Gastrocnemius medialis (tissue), 4 donors: ENCODE measurements at places on chromosomes 1 and 21. TPM values are rescaled to one million over a fixed set of nuclear protein-coding genes. Genes with fewer than 3 reads are reported as not detected.

LRIF1 gene
- 11.7 TPM for total RNA-seq

EDARADD gene
- total RNA-seq: not detected

PYHIN1 gene
- 0.16 TPM for total RNA-seq

ANGPTL1 gene
- 75.2 TPM for total RNA-seq

PROK1 gene
- 1.4 TPM for total RNA-seq

BSND gene
- total RNA-seq: not detected

LAD1 gene
- total RNA-seq: 0.25 TPM

OPRD1 gene
- 0.24 TPM for total RNA-seq

C1orf105 gene
- 0.61 TPM for total RNA-seq

SERTAD4 gene
- total RNA-seq: 0.41 TPM

GRCh38 chr1:16254263-16254928 lies 17.4 kb upstream of the CPLANE2 start:
- peaks cover 20% of the 10 kb centered on the region for H3K4me1 ChIP-seq
- no peaks in the 10 kb centered on the region for H3K36me3 ChIP-seq
- peak overlapping the region; percentile 62 for H3K27ac ChIP-seq
- no peak overlapping the region for H3K4me3 ChIP-seq
- DNase-seq: no peak
- H3K27me3 ChIP-seq: no peaks in the 10 kb centered on the region

DNA sequence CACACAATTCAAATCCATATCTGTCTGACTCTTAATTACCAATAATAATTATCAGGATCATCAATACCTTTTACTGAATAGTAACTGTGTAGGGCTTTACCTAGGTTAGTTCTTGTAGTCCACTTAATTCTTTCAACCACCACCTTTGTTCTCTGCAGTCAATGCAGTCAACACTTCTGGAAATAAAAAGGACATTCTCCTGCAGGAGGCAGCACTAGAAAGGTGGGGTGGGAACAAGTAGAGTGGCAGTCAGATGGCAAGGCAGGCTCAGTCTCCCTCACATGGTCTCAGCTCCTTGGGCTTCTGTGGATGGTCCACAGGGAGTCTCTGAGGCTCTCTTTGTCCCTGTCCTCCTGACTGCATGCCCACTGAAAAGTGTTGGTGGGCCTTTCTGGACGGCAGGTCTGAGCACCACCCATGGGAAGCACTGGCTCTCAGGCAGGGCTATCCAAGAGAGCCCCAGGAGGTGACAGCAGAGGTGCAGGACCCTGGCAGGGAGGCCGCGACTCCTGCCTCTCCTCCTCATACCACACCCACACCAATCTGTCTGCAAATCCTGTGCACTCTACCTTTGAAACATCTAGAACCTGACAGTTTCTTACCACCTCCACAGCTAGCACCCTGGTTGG lies 237.3 kb downstream of the FOXD2 start:
- H3K27me3 ChIP-seq: no peaks in the 10 kb centered on the region
- no peak overlapping the region for H3K27ac ChIP-seq
- DNase-seq: no peak
- no peak overlapping the region for H3K4me3 ChIP-seq

GRCh38 chr1:228181645-228182034 lies 16.0 kb downstream of the IBA57 start:
- peaks cover 13% of the 10 kb centered on the region for H3K4me1 ChIP-seq
- H3K36me3 ChIP-seq: no peaks in the 10 kb centered on the region
- H3K4me3 ChIP-seq: no peak overlapping the region
- peak; percentile 55 for DNase-seq
- H3K27me3 ChIP-seq: no peaks in the 10 kb centered on the region

GRCh38 chr1:219041818-219042217 lies 131.9 kb upstream of the LYPLAL1 start:
- no peak for DNase-seq
- no peaks in the 10 kb centered on the region for H3K27me3 ChIP-seq
- H3K27ac ChIP-seq: no peak overlapping the region

DNA sequence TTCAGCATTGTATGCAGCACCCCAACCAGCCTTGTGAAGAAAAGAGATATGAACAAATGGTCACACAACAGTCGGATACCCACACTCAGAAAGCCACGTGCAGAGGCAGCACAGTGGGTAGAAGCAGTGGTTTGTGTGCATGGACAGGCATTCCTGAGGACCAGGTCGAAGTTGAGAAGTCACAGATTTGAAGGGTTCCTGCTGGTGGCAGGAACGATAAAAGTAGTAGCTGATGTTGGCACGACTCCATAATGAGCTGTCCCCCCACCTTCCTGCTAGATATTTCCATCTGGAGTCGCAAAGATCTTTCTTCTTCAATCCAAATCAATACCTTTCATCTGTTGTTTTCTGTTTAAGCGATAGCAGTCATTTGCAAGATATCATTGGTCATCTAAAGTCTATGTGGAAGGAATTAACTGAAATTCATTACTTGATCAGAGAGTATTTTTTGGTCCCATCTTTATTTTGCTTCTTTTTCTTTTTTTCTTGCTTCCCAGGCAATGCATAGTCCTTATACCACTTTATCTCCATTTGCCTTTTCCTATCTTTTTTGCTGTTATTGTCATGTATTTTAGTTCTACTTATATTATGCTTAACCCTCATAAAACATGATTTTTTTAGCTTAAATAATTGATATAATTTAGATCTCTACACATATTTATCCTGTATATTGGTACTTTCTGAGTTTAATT lies 176.4 kb downstream of the DHRS3 start:
- no peak overlapping the region for H3K27ac ChIP-seq
- H3K4me1 ChIP-seq: peaks cover 37% of the 10 kb centered on the region
- H3K27me3 ChIP-seq: no peaks in the 10 kb centered on the region
- DNase-seq: no peak
- H3K36me3 ChIP-seq: no peaks in the 10 kb centered on the region

DNA sequence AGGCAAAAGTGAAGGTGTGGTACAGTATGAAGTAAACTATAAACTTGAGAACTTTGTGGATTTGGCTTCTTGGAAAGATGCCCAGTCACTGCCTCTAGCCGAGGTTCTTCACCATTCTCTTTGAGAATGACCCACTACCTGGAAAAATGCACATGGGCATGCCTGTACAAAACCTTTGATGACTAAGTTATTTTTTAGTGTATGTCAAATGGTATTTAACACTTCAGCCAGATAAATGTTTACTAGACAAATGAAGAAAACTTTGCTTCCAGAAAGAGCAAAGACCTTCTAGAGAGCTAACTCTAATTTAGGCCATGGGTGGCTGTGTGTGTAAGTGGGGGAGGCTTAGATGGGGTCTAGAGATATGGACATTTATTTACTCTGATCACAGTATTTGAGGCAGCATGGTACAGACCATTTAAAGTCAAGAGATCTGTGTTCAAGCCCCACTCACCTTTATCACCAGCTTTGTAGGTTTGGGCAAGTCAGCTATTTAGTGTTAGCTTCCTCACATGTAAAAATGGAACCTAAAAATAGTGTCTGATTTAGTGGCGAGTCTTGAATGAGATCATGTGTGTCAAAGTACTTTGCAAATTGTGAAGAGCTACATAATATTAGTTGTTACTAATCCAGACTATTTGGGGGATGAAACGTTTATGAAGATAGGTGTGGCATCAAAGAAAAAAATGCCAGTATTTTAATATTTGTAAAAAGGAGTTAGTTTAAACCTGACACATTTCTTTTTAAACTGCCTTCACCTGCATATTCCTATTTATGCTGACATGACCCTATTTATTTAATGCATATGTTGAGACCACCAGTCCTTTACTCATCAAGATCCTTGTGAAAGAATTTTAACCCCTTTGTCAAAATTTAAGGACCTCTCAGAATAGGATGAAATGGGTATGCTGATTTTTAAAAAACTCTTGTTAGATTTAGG lies 20.2 kb downstream of the NFYC start:
- no peak for DNase-seq
- peaks cover 86% of the 10 kb centered on the region for H3K4me1 ChIP-seq

DNA sequence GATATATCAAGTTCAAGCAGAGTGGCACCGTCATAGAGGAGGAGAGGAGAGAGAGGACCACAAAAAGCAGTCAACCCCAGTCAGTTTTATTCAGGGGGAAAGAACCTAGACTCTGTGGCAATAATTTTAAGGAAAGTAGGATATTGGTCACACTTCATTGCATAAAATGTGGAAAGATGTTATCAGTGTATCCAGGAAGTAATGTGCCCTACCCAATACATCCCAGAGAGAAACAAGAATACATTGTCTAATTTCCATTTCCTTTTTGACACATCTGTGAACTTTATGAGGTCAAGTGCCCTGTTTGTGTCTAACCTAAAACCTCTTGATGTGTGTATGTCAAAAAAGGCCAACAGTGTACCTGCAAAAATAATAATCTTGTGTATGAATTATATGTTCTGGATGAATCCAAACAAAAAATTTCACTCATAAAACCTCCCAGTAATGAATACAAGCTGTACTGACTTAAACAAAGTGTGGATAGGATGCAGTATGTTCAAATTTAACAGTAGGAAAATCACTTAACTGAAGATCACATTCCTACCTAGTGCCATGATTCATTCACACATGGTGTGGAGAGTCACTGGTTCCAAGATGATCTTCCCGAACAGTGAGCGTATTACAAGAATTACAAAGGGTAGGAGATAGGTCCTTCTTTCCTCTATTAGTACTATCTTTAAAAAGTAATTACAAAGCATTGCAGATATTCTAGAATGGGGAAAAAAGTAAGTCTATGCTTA lies 712.1 kb upstream of the CXADR start:
- no peak overlapping the region for H3K4me3 ChIP-seq
- H3K27me3 ChIP-seq: no peaks in the 10 kb centered on the region
- no peaks in the 10 kb centered on the region for H3K36me3 ChIP-seq
- DNase-seq: no peak
- no peaks in the 10 kb centered on the region for H3K4me1 ChIP-seq

- no peaks in the 10 kb centered on the region for H3K4me1 ChIP-seq
- H3K4me3 ChIP-seq: no peak overlapping the region
- no peaks in the 10 kb centered on the region for H3K36me3 ChIP-seq
- no peak for DNase-seq
These were observed 54.3 kb downstream of the WNT9A start for GRCh38 chr1:227893300-227893948.

DNA sequence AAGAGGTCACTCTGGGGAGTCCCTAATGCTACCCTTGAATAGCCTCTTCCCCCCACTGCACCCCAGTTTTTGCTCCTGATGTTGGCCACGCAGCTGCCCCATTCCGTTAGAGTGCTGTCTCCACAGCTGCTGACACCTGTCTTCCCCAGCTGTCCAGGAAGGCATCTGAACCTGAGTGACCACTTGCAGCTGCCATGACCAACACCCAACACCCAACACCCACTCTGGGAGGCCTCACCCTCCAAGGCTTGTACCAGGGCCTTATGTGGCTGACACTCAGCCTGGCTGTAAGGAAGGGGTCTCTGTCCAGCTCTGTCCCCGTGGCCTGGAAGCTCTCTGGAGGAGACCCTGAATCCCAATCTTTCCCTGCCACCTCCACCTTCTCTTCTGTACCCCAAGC lies 26.7 kb upstream of the LDLRAP1 start:
- H3K27me3 ChIP-seq: no peaks in the 10 kb centered on the region
- no peaks in the 10 kb centered on the region for H3K4me1 ChIP-seq
- DNase-seq: no peak
- no peak overlapping the region for H3K4me3 ChIP-seq
- no peaks in the 10 kb centered on the region for H3K36me3 ChIP-seq

- H3K27ac ChIP-seq: peak overlapping the region; percentile 25
- DNase-seq: no peak
- peaks cover 89% of the 10 kb centered on the region for H3K4me1 ChIP-seq
- H3K4me3 ChIP-seq: no peak overlapping the region
- no peaks in the 10 kb centered on the region for H3K36me3 ChIP-seq
- H3K27me3 ChIP-seq: no peaks in the 10 kb centered on the region
These were observed 6.4 kb downstream of the PPP2R5A start for GRCh38 chr1:212291505-212292134.

DNA sequence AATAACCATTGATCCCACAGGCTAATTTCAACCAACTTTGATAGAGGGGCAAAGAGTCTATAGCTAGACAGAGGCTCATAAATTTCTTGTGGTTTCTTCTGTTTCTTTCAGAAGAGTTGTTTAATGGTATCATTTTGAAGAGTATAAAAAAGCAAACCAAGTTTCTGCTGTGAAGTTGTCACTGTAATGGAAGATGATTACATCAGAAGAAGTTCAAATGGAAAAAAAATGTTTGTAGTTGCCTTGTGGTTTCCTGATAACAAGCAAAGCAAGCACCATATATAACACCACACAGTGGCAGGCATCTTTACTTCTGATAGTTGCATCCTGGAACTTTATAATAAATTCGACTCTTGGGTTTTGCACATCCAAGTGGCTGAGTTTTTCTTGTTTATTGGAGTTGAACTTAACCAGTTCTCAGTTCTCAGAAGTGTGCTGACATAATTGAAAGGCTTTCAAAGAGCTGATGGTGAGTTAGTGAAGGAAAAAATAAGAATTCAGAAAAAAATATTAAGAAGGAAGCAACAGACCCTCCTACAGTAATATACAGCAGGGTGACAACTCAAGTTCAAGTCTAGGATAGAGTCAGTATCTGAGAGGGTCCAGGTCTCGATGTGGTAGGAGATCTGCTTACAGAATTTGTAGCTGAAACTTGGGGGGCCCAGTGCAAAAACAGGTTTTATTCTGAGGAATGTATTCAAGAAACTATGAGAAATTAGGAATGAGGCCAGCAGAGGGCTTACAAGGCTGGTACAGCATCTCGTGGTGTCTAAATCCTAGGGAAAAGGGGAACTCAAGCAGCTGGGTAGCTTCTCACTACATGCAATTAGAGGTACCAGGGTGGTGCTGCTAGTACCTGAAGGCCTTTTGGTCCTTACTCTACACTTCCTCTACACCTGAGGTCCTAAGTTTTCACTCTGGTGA lies 123.5 kb downstream of the CRB1 start:
- no peak overlapping the region for H3K4me3 ChIP-seq
- H3K27me3 ChIP-seq: no peaks in the 10 kb centered on the region
- no peak for DNase-seq
- H3K36me3 ChIP-seq: no peaks in the 10 kb centered on the region

GRCh38 chr1:183030053-183030452 lies 6.8 kb downstream of the LAMC1 start:
- H3K4me1 ChIP-seq: peaks cover 73% of the 10 kb centered on the region
- DNase-seq: no peak
- H3K4me3 ChIP-seq: no peak overlapping the region
- H3K36me3 ChIP-seq: no peaks in the 10 kb centered on the region
- H3K27ac ChIP-seq: no peak overlapping the region

DNA sequence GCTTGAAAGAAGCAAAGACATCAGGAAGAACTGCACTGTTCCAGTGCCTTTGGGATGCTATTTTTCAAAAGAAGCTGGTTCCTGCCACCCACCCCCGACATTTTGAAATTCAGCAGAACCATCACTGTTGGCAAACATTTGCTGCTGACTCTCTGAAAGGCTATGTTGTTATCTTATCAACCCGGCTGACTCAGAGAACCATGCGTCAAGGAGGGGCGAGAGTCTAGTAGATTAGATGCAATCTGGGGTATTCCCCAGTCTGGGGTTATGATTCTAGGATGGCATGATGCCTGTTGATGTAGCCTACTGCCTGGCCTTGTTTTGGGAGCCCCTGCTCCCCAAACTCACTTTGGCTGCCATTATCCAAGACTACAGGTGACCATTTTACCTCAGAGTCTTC lies 267.8 kb upstream of the RUNX1 start:
- no peaks in the 10 kb centered on the region for H3K4me1 ChIP-seq
- no peak for DNase-seq
- H3K4me3 ChIP-seq: no peak overlapping the region
- no peaks in the 10 kb centered on the region for H3K27me3 ChIP-seq
- no peak overlapping the region for H3K27ac ChIP-seq
